Ascending aorta (tissue), 2 donors: ENCODE measurements at places on chromosomes 7 and 10.
A peak's percentile ranks its signal among the peaks of the same experiment; 100 is the strongest.

GRCh38 chr10:32995066-32995622 lies 37.1 kb upstream of the ITGB1 start:
- no peak for DNase-seq

DNA sequence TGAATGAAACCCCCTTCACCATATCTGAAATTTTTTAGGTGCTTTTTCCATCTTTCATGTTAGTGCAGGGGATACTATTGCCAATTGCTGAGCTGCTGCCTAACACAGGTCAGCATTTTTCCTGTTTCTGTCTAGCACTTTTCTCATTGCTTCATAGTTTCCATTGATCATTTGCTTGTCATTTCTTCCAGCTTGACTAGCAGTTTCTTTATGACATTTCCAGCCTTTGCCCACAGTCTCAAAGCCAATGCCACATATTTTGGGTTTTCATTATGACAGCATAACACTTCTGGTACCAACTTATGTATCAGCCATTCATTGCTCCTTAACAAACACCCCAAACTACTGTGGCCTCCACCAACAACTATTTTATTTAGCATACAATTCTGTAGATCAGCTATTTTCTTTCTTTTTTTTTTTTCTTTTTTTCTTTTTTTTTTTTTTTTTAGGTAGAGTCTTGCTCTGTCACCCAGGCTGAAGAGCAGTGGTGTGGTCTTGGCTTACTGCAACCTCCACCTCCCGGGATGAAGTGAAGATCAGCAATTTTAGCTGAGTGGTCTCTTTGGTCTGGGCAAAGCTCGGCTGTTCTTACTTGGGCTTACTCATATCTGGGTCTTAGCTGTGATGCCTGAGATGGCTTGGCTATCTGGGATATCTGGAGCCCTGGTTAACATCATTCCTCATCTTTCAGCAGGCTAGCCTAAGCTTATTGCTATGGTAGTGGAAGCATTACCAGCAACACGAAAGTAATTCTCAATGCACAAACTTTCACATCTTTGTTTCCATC lies 102.3 kb downstream of the EPC1 start:
- no peak for DNase-seq

- no peak for DNase-seq
Measured at GRCh38 chr10:92714152-92714845, 24.5 kb downstream of the HHEX start.

DNA sequence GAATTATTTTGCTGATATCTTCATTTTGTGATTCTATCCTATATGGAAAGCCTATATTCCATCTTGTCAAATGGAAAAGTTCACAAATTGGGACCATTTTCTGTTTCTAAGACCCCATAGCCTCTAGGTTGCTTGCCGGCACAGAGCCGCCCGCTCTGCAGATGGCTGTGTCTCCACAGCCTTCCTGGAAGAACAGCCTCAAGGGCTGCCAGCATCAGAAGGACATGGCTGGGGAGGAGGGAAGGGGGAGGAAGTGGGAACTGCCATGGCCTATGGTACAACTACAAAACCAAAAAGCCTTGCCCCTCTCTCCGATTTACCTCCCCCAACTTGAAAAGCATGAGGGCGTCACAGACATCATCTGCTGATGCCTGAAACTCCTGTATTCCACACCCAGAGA lies 75.9 kb downstream of the LANCL2 start:
- no peak for DNase-seq

DNA sequence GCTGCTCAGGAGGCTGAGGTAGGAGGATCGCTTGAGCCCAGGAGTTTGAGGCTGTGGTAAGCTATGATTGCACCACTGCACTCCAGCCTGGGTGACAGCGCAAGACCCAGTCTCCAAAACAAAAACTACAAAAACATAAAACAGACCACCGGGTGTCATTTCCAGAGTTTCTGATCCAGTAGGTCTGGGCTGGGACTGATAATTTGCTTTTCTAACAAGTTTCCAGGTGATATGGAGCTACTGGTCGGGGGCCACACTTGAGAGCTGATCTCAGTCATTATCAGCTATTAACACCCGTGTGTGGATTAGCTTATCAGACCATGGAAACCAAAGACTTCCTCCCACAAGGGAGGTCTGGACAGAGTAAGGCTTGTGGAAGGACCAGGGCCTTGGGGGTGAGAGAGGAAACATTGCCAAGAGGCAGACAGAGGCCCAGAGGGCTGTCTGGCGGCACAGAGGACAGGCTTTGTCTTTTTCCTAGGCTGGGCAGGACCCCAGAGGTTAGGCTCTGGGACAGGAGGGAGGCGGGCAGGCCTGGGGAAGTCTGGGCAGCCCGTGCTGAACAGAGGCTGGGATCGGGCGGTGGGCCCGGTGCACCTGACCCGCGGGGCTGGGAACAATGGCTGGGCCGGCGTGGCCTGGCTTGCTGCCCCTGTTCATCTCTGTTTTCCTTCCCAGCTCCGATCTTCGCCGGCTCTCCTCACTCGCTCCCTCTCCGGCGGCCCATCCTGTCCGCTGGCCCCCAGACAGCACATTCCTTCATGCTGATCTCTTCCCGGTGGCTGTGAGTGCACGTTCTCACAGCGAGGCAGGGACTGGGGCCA lies 25.2 kb downstream of the TMEM270 start:
- no peak for DNase-seq

DNA sequence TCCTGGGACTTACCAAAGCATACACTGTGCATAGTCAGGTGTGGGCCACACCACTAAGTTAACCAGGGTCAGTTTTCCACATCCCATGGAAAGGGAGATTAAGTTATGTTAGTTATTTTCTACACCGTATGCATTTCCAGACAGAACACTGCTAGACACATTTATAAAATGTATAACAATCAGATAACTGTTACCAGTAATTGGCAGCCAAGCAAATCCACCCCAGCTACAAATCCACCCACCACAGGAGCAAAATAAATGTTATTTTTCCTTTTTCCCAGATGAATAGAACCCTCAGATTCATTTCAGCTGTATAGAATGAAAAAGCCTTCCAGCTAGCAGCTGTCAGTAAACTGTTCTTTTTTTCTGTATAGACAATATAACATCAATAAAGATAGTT lies 256.9 kb upstream of the FZD1 start:
- no peak for DNase-seq

- DNase-seq, result no peak
Measured at GRCh38 chr7:144477348-144477747, 73.9 kb upstream of the NOBOX start.

GRCh38 chr7:65554-65953 lies 126.8 kb upstream of the FAM20C start:
- no peak for DNase-seq

DNA sequence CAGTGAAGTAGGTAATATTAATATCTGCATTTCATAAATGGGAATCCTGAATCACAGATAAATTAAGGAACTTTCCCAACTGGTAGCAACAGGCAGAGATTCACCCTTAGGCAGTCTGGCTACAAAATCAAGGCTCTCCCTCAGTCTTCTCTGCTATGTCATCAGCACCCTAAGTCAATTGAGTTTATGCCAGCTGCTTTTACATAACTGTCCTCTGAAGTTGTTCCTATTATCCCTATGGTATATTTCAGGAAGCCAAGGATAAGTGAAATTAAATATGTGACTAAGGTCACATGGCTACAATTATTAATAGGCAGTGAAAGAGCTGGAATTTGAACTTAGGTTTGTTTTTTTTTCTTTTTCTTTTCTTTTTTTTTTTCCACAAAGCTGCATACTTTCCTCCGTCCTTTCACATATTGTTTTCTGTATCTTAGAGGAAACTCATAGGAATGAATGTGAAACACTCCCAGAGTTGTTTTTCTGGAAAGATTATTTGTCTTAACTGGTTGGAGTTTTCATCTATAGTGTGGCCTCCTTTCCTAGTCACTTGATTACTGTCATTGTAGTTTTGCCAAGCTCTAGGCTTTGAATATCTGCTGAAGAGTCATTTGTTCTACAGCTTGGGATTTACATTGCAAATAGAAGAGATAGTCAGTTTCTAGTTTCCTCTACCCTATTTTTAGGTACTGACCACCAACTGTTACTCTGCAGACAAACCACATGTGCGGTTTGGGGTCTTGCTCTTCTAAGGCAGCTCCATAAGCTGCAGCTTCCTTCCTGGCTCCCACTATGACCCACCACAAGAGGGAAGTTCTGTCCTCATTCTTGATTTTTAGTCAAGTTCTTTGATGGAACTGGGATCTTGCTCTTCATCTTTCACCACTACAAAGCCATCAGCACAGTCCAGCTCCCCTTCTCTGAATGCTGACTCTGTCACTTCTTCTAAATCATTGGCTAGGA lies 338.0 kb upstream of the KIAA1217 start:
- DNase-seq, result no peak

DNA sequence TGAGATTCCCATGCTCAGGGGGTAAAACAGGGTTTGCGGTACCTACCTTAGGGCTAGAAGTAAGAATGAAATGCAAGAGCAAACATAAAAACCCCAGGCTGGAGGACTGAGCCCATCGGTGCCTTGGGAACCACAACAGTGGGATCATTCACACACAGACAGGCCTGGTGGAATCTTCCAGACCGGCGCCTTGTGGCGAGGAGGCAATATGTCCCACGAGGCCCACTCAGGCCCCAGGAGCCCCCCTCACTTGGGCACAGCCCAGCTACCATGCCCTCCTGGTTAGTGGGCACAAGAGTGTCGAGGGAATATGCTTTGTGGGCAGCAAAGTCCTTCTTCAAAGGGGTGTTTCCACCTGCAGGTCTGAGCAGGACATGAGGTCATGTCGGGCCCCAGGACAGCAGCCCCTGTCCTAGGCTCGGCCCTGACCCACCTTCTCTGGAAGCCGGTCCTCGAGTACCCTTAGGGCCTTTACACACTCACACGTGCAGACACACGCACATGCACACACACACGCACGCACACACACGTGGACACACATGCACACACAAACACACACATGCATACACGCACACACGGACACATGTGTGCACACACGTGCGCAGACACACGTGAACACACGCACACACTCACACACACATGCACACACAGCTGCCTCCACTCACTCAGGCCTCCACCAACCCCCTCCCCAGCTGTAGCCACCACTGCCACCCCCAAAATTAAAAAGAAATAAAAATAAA lies 51.5 kb upstream of the MYL10 start:
- no peak for DNase-seq

- DNase-seq, result no peak
Measured at GRCh38 chr7:12884033-12884432, 196.6 kb downstream of the ARL4A start.

GRCh38 chr7:55065511-55066229 lies 46.9 kb downstream of the EGFR start:
- DNase-seq, result peak; percentile 72
